GM13977 (cell line): ENCODE measurements at places on chromosomes 2 and 18.

GRCh38 chr2:636641-637405, 40.4 kb downstream of the TMEM18 start:
- peak; percentile 83 for DNase-seq

DNA sequence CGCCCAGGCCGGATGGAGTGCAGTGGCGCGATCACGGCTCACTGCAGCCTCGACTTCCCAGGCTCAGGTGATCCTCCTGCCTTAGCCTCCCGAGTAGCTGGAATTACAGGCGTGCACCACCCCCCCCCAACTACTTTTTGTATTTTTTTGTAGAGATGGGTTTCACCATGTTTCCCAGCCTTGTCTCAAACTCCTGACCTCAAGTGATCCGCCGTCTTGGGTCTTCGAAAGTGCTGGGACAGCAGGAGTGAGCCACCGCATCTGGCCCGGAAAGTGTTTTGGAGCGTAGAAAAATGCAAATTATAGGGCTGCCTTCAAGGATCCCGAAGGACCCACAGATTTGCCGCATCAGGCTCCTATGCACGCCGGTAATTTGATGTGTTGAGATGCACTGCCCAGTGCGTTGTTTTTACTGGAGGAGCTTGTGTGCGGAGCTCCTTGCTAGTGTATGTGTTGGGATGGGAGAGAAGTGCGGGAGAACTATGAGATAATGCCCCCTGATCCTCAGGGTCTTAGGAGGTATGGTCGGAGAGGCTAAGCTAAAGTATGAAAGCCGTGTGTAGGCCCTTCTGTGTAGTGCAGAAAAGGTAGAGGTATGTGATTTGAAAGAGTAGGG, 1.2 kb upstream of the CLASP1 start:
- DNase-seq: peak; percentile 35

DNA sequence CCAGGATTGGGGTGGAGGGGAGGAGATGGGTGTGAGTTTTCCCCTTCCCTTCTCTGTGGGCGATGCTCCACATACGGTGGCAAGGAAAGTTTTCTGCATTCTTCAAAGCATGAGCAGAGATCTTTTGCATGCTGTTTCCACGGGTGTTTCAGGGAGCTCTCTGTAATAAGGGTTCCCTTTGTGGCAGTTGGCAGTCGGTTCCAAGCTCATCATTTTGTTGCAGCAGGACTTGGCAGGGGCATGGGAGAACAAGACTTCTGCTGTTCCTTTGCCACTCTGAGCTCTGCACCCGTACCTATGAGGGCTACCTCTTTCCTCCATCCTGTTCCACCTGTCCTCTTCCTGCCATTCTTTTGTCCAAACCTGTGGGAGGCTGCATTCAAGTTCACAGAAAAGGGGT, 71.3 kb upstream of the SPRED2 start:
- DNase-seq: no peak

DNA sequence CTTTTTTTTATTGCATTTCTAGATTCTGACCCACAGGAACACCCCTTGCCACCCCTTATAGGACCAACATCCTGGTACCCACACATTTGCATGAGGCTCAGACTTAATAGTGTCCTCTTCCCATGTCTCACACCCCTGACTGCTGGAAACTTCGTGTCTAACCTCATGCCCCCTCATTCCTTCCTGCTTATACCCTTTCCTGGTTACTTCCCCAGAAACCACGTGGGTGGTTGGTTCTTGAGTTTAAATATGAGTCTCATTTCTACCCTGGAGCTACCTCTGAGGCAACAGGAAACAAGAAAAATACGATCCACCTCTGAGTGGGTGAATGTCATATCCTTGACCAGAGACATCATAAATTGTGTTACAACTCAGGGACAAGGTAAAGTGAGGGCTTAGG, 1.6 kb downstream of the TNP1 start:
- DNase-seq: no peak

DNA sequence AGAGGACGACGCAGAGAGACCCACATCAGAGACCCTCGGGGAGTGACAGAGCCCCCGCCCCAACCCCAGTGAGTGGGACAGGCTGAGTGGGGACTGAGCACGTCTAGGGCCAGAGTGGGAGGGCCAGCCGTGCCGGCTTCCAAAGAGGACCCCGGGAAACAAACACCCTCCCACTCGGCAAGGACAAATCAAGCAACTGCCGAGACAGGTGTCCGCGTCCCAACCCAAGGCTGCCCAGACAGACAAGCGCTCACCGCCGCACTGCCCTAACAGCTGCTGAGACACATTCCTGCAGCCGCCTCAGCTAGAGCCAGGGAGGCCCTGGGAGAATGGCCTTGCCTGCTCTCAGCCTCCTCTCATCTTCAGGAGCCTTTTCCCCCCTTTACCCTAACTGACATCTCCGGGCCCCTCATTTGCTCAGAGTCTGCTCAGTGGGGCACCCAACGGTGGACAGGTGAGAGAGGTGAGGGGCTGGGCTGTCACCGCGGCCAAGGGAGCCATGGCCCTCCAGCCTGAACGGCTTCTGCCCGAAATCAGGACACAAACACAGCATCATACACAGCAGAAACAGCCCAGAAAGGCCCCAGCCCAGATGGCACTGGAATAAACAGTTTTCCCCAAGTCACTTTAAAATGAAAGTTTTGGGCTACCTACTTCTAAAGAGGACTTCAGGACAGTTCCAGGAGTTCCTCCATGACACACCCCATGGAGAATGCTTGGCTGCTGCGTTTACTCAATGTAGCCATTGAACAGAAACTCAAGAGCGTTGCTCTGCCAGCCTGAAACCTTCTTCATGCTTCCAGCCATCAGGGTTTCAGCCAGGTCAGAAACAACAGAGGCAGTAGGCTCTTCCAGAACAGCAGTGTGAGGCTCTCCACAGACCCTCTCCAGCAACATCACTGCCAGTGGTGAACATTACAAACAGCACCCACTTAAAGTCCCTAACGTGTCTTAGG, 23.6 kb downstream of the SLC66A2 start:
- DNase-seq: no peak

GRCh38 chr2:60000686-60001085, 552.8 kb downstream of the BCL11A start:
- DNase-seq: no peak

DNA sequence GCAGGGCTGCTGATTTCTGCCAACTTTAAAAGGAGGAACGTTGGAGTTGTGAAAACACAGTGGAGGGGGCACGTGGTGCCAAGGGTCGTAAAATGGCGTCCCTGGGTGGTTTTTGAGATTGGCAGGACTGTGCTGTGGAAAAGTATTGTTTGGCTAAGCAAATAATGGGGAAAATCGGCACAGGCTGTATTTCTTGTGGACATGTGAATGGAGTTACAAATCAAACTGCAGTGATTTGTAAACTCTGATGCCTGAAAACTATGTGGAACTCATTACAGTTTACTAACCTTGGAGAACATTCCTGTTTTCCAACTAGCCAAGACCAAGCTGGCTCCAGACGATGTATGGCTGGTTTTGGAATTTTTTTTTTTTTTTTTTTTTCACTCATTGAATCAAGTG, 68.7 kb downstream of the KCTD1 start:
- DNase-seq: no peak

DNA sequence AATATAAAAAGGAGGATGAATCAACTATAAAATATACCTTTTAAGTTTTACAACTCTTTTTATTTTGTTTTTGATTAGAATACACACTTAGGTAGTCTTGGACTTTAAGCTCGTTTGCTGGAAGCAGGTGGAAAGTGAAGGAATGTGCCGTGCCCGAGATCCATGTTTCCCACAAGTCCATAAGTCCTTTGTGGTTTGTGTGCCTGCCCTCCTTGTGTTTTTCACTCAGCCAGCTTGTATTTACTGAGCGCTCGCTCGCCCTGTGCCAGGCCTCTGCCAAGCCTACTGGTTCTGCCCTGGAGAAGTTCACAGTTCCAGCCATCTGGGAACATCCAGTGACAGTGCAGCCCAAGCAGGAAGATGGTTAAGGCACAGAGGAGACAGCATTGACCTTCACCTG, 142.6 kb downstream of the MGAT5 start:
- no peak for DNase-seq

GRCh38 chr2:150133623-150134022, 353.8 kb downstream of the RND3 start:
- peak; percentile 31 for DNase-seq

DNA sequence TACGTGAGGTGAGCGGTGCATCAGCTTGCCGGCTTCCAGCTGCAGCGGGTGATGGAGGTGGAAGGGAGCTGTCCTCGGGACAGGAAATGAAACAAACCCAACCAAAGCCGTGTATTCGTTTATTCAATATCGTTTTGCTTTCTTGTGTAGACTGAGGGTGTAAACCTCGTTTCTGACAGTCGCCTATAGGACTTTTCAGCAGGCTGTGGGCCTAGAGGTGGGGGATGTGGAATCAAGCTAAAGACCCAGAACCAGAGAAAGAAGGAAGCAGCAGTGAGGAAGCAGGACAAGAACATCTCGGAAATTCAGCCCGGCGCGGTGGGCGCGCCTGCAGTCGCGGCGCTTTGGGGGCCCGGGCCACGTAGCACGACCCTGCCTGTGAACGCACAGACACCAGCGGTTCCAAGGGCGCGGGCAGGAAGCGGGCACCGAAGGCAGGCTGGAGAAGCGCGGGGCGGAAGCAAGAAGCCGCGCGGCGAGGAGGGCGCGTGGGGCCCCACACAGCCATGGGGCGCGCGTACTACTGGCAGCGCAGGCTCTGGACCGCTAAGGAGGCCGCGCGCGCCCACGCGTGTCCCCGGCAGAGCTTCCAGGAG, 755 bp upstream of the ATP9B start:
- DNase-seq: no peak

DNA sequence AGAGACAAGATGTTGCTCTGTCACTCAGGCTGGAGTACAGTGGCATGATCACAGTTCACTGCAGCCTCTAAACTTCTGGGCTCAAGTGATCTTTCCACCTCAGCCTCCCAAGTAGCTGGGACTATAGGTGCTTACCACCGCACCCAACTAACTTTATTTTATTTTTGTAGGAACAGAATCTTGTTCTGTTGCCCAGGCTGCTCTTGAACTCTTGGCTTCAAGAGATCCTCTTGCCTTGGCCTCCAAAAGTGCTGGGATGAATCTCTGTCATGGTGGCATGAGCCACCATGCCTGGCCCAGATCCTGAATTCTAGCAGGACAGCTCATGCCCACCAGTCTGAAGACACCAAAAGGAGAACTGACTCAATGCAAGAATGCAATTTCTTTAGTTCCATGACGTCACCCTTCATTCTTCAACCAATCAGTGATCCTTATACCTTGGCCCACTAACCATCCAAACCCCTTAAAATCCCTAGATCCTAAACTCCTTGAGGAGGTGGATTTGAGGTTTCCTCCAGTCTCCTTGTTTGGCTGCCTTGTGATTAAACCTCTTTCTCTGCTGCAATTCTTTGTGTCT, 25.6 kb upstream of the CXXC1 start:
- no peak for DNase-seq

DNA sequence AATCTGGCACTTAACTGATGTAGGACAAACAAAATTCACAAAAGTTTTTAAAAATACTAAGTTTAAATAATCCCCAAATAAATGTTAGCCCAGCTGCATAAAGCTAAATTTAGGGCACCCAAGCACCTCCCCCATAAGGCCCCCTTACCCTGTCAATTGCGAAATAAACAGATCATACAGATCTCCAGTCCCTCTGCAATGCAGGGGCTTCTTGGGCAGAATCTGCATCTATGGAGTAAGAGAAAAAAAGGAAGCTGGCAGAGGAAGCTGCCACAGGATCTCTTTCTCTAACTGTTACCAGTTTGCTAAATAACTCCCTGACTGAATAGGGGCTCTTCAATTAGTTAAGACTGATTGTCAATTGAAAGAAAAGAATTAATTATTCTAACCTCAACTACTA, 117.7 kb downstream of the MEMO1 start:
- no peak for DNase-seq

- no peak for DNase-seq
These were observed 492.6 kb downstream of the SLC4A3 start for GRCh38 chr2:220120041-220120440.

- no peak for DNase-seq
These were observed 233.9 kb upstream of the FOSL2 start for GRCh38 chr2:28158791-28159190.

GRCh38 chr2:584863-585823, 92.1 kb downstream of the TMEM18 start:
- peak; percentile 48 for DNase-seq

DNA sequence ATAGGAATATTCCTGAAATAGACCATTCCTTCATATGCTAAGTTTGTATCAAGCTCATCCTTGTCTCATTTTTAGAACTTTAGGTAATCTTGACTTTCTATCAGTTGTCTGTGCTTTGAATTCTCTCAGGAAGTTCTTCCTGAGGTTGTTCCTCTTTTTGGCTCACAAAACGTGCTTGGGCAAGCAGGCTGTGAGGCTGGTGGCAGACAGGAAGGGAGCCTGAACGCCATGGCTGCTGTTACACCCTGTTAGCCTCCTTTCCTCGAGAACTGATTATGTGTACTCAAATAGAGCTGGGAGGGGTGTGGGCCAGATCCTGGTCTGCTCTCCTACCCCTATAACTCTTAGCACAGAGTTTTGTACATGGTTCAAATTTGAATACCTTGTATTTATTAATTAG, 136.4 kb upstream of the CELF4 start:
- no peak for DNase-seq

- DNase-seq: peak; percentile 10
These were observed 999 bp downstream of the INSIG2 start for GRCh38 chr2:118089139-118089800.

- DNase-seq: no peak
These were observed 442.2 kb downstream of the DSEL start for GRCh38 chr18:67074309-67074708.

DNA sequence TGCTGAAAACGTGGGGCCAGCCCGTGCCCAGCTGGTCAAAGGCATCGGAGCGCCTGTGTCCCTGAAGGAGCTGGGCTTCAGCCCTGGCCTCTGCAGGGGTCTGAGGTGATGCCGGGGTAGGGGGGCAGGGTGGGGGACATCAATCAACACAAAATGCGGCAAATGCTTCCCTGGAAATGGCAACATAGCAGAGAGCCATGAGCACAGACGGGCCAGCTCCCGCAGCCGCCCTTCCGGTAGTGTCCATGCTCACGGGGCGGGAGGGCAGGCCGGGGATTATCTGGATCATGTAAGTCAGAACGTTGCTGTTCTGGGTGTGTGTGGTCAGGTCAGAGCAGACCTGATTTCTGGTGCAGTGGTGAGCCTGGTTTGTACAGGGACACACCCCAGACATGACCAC, 56.5 kb upstream of the TWIST2 start:
- DNase-seq: no peak

GRCh38 chr2:240170354-240170735, 29.9 kb upstream of the OTOS start:
- DNase-seq: no peak

- DNase-seq: no peak
These were observed 127.8 kb downstream of the LNPK start for GRCh38 chr2:175874291-175874690.

- no peak for DNase-seq
These were observed 475.8 kb downstream of the ZNF804A start for GRCh38 chr2:185074156-185074555.

GRCh38 chr18:67973916-67974315, 457.4 kb upstream of the DSEL start:
- DNase-seq: no peak

DNA sequence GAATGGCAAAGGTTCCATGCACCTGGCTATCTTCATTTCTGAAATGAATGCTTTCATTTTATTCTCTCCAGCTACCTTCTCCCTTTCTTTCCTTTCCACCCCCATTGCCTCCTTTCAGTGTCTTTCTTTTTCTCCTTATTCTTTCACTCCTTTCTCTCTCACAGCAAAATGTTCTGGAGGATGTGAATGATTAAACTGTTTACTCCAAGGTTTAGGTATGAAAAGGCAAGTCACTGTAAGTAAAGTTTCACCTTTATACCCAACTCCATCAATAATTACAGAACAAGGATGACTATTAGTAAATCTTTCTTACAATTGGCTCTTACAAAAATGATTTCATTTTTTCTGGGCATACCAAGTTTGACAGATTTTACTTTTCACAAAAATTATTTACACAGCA, 4.3 kb downstream of the PAX8 start:
- no peak for DNase-seq
